ENCODE measurements at places on chromosomes 12 and 14. TPM values are rescaled to one million over a fixed set of nuclear protein-coding genes. Genes with fewer than 3 reads are reported as not detected.

Gene KERA
- total RNA-seq, result not detected

Gene SLC25A47
- total RNA-seq, result not detected

Gene KRT2
- total RNA-seq, result not detected

Gene FGF6
- total RNA-seq, result not detected

Gene CLEC1B
- not detected for total RNA-seq

Gene SLC24A4
- not detected for total RNA-seq

Gene HOXC10
- 6.6 TPM for total RNA-seq

Gene HHIPL1
- total RNA-seq, result 1.8 TPM
